Fibroblast of lung (primary cell): ENCODE measurements at places on chromosomes 3 and 15. TPM values are rescaled to one million over a fixed set of nuclear protein-coding genes. Genes with fewer than 3 reads are reported as not detected.

Gene CNTN4
- 0.17 and 0.51 TPM in 2 replicates for total RNA-seq

Gene ASB14
- total RNA-seq, result not detected in 2 replicates

Gene BHLHE40
- total RNA-seq, result 12.8 and 16.7 TPM in 2 replicates

Gene ZNF385D
- 0.77 and 0.83 TPM in 2 replicates for total RNA-seq

Gene GPR156
- under 0.01 and 0.33 TPM in 2 replicates for total RNA-seq

Gene FSD2
- total RNA-seq, result not detected in 2 replicates

Gene HTR3E
- not detected in 2 replicates for total RNA-seq

Gene ADAMTS17
- under 0.01 and 0.17 TPM in 2 replicates for total RNA-seq

Gene GABRR3
- not detected in 2 replicates for total RNA-seq

Gene GOLGA8K
- under 0.01 and 0.17 TPM in 2 replicates for total RNA-seq
